ENCODE measurements at places on chromosomes 11 and 22.

DNA sequence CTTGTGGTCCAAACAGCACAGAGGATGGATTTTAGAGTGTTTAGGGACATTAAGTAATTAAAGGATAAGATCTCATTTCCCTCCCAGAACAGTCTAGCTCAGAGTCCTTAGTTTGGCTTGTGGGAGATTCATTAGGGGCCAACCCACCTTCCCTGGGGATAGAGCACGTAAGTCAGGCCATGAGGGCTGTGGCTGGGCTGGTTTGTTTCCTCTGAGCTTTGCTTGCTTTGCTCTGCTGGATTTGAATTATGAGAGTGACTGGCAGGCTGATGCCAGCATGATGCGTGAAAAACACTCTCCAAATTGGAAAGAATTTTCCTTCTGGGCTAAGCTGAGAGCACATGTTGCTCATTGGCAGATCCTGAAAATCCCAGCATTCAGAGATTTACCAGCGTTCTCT is 84.7 kb upstream of the HEPHL1 start:
- no peak for DNase-seq

- DNase-seq: no peak
These were observed 38.0 kb downstream of the PHF21B start for GRCh38 chr22:44971651-44972362.

- DNase-seq: peak; percentile 79
These were observed 2.3 kb downstream of the PRR33 start for GRCh38 chr11:1889224-1889930.

DNA sequence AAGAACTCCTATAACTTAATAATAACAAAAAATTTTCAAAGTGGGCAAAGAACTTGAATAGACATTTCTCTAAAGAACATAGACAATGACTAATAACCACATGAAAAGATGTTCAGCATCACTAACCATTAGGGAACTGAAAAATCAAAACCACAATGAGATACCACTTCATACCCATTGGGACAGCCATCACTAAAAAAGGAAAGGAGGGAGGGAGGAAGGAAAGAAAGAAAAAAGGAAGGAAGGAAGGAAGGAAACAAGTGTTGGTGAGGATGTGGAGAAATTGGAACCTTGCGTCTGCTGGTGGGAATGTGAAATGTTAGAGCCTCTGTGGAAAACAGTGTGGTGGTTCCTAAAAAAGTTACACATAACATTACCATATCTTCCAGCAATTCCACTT is 55.8 kb downstream of the MS4A13 start:
- DNase-seq: no peak

DNA sequence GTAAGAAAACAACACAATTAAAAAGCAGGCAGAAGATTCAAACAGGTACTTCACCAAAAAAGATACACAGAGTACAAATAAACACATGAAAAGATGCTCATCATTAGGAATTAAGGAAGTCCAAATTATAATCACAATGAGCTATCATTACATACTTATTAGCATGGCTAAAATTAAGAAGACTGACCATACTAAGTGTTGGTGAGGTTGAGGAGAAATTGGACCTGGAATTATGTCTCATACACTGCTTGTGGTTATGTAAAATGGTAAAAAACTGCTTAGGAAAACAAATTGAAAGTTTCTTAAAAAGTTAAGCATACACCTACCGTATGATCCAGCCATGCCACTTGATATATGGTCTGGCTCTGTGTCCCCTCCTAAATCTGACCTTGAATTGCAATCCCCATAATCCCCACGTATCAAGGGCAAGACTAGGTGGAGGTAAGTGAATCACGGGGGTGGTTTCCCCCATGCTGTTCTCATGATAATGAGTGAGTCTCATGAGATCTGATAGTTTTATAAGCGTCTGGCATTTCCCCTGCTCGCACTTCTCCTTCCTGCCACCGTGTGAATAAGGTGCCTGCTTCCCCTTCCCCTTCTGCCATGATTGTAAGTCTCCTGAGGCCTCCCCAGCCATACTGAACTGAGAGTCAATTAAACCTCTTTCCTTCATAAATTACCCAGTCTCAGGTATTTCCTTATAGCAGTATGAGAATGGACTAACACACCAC is 4.8 kb downstream of the SAAL1 start:
- no peak for DNase-seq

DNA sequence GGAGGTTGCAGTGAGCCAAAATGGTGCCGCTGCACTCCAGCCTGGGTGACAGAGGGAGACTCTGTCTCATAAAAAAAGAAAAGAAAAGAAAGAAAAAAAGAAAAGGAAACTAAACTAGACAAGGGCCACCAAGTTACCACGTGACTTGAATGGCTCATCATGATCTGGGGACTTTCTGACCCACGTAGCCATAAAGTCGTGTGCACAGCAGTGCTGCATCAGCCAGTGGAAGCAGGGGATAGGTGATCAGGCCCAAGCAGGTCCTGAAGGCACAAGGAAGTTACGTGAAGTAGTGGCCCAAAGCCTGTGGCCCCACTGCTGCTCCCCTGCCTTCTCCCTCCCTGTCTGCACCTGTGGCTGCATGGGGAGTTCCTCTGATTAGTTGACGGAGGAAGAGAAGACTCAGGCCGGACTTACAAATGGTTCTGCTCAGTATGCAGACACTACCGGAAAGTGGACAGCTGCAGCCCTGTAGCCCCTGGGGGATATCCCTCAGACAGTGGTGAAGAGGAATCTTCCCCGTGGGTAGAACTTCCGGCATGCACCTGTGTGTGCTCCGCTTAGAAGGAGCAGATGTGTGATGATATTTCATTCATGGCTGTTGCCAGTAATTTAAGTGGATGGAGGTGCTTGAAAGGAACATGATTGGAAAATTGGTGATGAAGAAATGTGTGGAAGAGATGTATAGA is 18.2 kb upstream of the CD81 start:
- no peak for DNase-seq

GRCh38 chr11:104442321-104442720 is 278.4 kb upstream of the PDGFD start:
- DNase-seq: no peak

DNA sequence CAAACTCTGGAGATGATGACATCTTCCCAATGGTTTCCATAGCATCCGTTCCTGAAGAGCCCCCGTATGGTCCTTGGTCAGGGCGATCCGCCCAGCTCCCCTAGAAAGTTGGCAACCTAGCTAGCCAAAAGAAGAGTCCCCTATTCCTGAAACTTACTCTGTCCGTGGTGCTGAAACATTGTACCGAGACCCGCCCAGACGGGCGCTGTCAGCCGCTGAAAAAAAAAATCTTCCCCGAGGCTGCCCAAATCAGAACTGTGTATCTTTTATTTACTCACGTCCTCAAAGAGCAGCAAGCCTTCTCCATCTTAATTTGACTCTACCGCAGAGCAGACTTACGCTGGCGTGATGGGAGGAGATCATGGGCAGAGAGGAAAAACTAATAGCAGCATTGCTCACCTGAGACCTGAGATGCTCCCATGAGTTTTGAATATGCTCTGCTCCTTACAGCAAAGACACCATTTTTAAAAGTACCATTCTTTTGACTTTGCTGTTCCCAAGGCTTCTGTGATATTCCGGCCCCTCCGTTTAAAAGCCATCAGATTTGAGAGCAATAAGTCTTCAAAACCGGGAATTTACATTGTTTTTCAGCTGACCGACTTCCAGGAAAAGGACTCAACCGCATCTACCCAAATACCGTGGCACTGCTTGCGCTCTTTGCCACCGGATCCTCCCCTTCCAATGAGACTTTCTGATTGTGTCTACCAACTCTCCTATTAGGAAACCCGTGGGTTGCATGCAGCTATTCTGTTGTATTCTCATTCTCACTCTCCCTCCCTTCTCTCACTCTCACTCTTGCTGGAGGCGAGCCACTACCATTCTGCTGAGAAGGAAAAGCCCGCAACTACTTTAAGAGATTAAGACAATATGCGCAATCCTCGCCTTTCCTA is at the start of gene SLC17A6:
TSS of gene SLC17A6 (plus strand) at position 786 of the 890 bp plus-strand sequence. CDS start 153 bp downstream, outside the sequence.
- DNase-seq: no peak

All from pancreas (tissue), 10 donors.